ENCODE measurements at places on chromosomes 5 and 9.

- DNase-seq = peak; percentile 92
Observed at GRCh38 chr5:41527201-41527779, 16.9 kb upstream of the PLCXD3 start.

DNA sequence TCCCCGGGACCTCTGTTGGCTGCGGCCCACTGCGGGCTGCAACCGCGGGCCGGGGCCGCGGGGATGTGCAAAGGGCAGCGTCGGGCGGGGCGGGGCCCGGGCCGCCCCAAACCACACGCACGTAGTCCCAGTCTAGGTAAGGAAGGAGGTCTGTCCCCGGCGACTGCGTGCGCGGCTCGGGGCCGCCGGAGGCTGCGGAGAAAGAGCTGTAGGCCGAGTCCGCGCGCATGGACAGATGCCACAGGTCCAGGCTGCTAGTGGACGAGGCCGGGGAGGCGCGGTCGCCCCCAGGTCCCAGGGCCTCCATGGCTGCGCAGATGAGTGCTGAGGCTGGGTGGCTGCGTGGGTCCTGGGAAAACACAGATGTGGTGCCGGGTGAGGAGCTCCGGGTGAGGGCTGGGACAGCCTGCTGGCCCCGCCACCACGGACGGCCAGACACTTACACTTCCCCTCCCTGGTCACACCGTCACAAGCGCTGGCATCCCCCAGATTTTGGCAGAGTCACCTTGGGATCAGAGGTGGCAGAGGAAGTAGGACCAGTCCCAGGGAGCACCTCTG lies 4.5 kb downstream of the SHROOM1 start:
- DNase-seq = no peak

GRCh38 chr9:113463418-113464285 lies at the start of gene RGS3:
TSS of gene RGS3 (plus strand) at chr9:113463727. CDS start at chr9:113463803, 76 bp downstream.
- peak; percentile 56 for DNase-seq

DNA sequence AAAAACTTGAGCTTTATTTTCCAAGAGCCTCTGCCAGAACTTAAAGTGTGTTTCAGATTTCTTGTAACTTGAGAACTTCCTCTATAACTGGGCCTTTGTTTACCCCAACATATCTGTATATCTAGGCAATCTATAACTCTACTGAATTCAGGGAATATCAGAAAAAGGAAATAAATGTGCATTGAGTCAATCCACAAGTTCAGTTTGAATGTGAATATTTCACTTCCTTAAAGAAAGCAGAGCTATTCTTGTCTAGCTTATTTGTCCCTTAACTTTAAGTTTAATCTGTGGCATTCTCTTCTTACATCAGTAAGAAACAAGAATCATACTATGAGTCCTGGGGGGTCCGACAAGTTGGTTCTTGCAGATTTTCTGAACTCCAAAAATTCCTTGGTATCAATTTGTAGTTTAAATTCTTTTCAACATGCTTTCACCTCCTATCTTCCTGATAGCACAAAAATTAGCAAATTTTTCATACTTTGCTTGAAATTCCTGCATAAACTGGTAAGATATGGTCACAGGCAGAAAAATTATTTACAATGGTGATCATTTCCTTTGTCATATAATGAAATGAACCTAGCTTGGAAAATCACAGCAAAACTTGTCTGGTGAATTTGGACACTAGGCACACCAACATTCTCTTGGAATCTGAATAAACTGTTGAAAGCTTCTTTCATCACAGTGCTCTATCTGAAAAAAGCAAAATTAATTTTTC lies 19.8 kb upstream of the ITGA1 start:
- DNase-seq = no peak

GRCh38 chr5:173473288-173473687 lies 143.2 kb downstream of the BOD1 start:
- DNase-seq = no peak

DNA sequence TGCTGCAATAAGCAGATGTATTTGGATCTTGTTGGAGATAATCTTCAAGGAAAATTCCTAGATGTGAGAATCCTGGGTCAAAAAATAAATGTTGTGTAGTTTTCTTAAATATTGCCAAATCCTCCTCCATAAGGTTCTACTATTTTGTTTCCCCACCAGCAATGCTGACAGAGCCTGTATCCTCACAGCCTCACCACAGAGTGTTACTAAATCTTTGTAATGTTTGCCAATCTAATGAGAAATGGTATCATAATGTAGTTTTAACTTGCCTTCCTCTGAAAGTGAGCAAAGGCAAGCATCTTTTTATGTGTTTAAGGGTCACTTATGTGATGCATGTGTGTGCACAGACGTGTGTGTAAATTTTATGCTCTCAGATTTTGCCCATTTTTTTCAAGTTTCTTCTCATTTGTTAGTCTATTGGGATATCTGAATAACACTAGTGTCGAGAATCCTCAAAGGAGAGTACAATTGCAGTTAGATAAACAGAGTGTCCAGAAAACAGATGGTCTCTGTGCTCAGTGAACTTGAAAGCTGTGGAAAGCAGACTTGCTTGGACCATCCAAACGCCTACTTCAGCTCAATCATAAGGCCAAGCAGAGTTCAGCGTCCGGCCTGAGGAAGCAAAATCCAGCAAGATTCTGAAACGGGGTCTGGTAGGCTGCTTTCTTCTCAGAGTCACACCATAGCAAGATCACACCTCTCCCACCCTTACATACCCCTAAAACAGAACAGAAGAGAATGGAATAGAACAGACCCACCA lies 35.7 kb upstream of the UGT3A1 start:
- no peak for DNase-seq

GRCh38 chr9:110126986-110127864 lies 80.7 kb downstream of the C9orf152 start:
- no peak for DNase-seq

DNA sequence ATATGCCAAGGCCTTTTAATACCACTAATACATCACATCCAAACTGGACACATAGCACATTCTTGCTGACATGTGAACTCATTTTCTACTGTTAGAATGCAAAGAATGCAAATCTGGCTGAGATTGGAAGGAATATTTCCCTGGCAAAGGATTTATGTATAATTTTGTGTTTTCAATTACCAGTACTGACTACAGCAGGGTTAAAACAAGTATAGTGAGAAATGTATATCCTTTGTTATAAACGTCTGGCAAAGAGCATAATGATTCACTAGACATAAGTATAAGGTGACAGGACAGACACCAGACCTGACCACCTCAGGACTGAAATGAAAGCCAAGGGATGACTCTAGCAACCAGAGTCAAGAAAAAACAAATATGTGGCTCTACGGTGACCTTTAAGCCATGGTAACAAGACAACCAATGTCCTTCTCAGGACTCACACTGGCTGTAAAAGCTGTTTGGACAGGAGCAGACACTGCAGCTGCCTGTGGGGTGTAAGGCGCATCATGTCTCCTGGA lies 95.0 kb downstream of the MRPS27 start:
- DNase-seq = peak; percentile 50

GRCh38 chr5:86686046-86686445 lies 68.3 kb downstream of the COX7C start:
- no peak for DNase-seq

GRCh38 chr9:2787065-2787464 lies 56.8 kb downstream of the PUM3 start:
- DNase-seq = peak; percentile 72

All from astrocyte of the hippocampus (primary cell).